ENCODE measurements at places on chromosomes 2 and 18.

DNA sequence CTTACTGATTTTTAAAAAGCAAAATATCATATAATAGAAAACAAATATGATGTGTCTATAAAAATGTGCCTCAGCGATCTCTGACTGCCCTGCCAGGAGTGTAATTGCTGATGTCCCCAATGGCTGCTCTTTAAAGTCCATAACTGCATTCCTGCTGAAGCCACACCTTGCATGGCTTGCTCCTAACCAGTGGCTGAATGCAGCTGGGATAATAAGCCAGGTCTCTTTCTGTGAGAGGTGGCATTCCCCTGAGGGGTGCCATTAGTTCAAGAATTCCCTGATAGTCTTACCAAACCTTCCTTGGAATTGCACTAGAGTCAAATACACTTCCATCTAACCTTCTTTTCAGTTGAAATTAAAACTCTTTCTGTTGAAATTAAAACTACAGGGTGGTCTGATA, 125.8 kb upstream of the ZNF804A start:
- no peak for DNase-seq

GRCh38 chr2:66897691-66898150, 462.8 kb downstream of the MEIS1 start:
- DNase-seq: no peak

DNA sequence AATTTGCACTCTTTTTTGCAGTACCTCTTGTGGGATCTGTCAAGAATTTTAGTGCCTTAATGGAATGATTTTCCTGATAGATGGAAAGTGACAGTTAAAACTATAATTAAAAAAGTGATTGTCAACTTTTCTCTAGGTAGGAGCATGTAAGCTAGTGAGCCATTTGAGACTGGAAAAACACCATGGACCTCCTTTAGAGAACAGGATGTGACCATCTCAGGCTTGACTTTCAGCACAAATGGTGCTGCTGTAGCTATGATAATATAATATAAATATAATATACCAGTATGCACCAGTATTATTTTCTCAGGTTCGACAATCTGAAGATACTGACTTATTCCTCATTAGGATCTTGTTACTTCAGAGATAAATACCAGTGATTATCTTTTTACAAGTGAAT, 27.8 kb downstream of the ZNF236 start:
- DNase-seq: no peak

DNA sequence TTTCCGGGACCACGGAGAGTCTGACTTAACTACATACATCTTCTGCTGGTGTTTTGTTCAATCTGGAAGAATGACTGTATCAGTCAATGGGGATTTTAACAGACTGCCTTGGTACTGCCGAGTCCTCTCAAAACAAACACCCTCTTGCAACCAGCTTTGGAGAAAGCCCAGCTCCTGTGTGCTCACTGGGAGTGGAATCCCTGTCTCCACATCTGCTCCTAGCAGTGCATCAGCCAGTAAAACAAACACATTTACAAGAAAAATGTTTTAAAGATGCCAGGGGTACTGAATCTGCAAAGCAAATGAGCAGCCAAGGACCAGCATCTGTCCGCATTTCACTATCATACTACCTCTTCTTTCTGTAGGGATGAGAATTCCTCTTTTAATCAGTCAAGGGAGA, 23.1 kb downstream of the ICOS start:
- DNase-seq: no peak

DNA sequence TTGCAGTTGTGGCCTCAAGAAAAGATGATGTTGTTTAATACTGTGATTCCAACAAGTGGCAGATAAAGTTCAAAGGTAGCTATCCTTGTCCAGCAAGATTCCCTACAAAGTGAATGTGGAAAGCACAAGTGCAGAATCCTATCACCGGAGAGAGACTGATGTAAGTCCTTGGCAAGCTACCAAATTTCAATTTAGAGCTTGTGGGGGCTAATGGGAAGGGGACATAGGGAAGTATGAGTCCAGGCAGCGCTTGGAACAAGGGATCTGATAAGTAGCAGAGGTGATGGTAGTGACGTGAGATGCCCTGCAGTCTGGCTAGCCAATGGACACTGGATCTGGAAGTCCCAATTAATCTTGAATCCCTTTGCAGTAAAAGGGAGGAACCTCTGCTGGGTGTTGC, 165.2 kb upstream of the DTNA start:
- DNase-seq: no peak

- DNase-seq: no peak
Measured at GRCh38 chr18:8036551-8036950, 469.4 kb downstream of the PTPRM start.

DNA sequence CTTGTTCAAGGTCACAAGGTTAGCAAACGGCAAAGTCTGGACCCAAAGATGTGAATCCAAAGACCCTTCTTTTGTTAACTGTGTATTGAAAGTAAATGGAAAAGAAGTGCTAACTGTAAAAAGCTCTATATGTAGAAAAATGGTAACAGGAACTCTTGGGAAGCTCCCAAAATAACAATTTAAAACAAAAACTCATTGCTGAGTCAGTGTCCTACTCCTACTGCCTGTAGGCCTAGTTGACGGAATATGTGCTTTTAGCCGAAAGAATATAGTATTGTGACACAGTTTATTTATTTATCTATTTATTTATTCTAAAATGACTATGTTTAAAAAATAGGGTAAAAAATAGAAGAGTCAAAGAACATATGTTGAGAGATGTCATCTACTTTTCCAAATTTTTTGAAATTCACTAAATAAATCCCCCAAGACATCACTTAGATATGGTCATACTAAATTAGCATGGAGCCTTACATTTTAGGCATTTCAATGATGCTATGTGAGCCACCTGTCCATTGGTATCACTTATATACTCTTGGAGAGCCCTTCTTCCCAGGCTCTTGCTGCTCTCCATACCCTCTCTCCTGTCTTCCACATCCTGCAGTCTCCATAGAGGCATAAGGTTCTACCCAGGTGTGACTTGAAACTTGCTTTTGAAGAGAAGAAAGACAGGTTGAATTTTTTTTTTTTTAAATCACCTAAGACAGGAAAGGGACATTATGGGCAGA, 13.7 kb downstream of the COL5A2 start:
- no peak for DNase-seq

DNA sequence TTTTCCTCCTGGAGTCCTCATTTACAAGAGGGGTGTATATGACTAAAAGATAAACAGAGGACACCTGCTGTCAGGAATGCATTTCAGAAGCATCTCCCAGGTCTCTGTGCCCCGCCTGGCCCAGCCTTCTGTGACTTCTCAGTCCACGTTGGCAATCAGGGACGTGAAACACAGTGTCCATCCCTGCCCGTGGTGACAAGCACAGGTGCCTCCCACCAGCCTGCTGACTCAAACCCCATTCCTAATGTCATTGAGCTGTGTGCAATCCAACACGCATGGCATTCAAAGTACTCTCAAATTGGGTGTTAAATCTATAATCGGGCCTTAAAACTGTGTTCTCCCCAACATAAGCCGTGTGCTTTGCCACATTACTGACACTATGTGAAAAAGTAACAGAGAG, 343.2 kb downstream of the EIPR1 start:
- DNase-seq: no peak

- no peak for DNase-seq
Measured at GRCh38 chr18:6009756-6010155, 114.4 kb upstream of the TMEM200C start.

DNA sequence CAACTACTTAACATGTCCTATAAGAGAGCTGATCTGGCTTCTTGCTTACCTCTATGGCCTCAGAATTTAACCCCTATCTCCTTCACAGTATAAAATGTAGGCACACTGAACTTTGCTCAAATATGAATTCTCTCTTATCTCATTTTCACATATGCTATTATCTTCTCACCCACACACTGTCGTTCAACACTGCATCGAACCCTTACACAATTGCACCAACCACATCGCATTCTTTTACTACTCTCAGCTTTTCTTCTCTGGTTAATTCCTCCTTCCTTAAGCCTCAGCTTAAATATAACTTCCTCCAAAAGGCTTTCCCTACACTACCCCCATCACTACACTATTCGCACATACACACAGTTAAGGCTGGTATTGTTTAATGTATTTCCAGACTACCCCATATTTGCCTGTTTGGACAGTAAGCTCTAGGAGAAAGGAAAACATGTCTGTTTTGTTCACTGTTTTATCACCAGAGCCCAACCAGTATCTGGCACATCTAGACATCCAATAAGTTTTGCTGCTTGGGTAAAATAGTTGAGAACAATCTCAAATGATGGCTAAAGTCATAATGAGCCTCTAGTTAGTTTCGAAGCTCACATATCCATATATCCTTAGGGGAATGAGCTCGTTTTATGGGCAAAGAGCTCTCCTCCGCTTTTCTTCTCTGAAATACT, 47.7 kb downstream of the HIBCH start:
- DNase-seq: no peak

- DNase-seq: no peak
Measured at GRCh38 chr2:30516166-30516565, 69.1 kb downstream of the LCLAT1 start.

DNA sequence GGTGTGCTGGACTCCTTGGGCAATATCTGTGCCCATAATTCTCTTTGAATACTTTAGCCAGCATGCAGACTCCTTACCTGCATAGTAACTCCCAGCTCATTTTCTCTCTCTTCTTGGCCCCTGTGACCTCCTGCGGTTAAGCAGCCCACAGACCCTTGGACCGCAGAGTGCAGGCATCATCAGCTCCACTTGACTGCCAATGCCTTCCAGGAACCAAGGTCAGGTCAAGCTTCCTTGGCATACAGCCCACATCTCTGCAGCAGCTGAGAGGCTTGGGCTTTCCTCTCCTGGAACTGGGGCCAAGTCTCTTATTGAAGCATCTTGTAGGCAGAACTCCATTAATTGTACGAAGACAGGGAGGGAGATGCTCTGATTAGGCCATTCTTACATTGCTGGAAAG, 130.1 kb upstream of the PIEZO2 start:
- no peak for DNase-seq

- DNase-seq: no peak
Measured at GRCh38 chr2:167925758-167926157, 321.6 kb downstream of the STK39 start.

DNA sequence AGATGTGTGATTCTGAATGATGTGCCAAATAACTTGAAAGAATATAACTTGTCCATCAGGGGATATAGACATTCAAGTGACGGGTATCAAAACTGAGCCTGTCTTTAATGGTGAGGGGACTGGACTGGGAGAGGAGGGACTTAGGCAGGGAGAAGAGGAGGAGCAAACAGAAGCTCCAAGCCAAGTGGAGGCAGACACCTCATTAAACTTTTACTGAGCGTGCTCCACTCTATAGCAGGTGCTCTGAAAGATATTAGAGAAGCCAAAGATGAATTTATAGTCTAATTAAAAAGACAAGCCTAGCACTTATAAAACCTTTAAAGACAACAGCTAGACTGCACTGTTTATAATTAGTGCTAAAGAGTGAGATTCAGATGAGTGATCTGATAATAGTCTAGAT, 47.7 kb upstream of the SMAD2 start:
- no peak for DNase-seq

DNA sequence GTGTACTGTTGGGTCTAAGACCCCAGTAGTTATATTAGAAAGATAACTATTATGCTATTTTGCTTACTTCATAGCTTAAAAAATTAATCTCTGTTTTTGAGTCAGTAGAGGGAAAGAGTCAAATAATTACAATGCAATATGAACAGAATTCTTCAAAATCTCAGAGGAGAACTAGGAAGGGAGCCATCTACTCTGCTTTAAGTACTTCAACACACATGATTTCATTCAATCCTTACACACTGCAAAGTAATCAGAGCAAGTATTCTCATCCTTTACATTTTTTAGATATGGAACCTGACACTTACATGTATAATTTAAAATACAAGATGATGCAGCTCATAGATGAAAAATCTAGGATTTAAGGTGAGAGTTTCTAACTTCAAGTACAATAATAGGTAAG, 27.7 kb downstream of the COL5A2 start:
- no peak for DNase-seq

- no peak for DNase-seq
Measured at GRCh38 chr2:235903782-235904584, 264.2 kb downstream of the GBX2 start.

- DNase-seq: no peak
Measured at GRCh38 chr18:36634573-36635216, 194.1 kb downstream of the TPGS2 start.

GRCh38 chr2:2260696-2261268, 70.3 kb downstream of the MYT1L start:
- no peak for DNase-seq

DNA sequence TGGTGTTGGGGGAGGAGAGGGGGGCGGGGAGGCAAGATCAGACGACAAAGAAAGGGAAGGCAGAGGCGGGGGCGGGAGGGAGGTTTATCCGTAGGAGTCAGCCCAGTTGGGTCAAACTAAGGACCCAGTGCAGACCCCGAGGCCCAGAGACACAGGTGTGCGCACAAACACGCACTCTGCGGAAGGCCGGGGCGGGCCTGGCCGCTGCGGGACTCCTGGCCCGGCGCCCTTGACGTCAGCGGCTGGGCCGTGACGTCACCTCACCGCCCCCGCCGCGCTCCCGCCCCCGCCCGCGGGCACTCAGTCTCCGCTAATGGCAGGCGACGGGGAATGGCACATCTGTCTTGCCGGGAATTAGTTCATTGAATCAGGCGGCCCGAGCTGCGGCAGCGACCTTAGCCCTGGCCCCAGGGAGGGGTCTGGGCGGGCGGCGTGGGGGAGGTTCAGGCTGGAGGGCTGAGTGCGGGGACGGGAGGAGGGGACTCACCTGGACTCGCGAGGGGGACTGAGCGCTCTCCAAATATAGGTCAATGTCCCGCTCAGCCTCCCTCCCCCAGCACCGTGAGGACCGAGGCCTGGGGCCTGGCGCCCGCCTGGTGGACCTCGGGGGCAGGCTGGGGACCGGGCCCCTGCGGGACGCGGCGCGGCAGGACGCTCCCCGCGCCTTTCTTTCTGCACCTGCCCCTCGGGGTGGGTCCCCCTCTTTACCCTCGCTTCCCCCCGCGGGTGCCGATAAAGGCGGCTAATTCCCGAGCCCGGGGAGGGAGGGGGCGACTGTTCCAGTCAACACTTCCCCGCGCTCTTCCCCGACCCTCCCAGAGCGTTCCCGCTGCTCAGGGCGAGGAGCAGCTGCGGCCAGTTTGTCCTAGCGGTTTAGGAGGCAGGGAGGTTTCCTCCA, 15.5 kb upstream of the ECEL1 start:
- peak; percentile 36 for DNase-seq

- no peak for DNase-seq
Measured at GRCh38 chr2:147559070-147559725, 285.6 kb upstream of the ACVR2A start.

DNA sequence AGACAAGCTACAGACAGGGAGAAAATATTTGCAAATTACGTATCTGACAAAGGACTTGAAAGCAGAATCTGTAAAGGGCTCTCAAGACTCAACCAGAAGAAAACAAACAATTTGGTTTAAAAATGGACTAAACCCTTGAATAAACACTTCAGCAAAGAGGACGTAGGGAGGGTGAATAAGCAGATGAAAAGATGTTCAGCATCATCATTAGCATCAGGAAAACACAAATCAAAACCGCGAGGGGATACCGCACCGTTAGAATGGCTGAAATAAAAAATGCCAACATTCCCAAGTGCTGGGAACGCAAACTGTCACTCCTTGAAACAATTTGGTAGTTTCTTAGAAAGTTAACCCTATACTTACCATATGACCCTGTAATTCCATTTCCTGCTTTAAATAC, 136.7 kb downstream of the MBP start:
- DNase-seq: no peak
